ENCODE measurements at places on chromosomes 1 and 21. TPM values are rescaled to one million over a fixed set of nuclear protein-coding genes. Genes with fewer than 3 reads are reported as not detected.

HUNK gene
- 2.7 TPM for polyA plus RNA-seq

FCGR3B gene
- polyA plus RNA-seq = not detected

WLS gene
- polyA plus RNA-seq = 92.3 TPM

FCRL2 gene
- polyA plus RNA-seq = not detected

TSACC gene
- 1.1 TPM for polyA plus RNA-seq

DNA sequence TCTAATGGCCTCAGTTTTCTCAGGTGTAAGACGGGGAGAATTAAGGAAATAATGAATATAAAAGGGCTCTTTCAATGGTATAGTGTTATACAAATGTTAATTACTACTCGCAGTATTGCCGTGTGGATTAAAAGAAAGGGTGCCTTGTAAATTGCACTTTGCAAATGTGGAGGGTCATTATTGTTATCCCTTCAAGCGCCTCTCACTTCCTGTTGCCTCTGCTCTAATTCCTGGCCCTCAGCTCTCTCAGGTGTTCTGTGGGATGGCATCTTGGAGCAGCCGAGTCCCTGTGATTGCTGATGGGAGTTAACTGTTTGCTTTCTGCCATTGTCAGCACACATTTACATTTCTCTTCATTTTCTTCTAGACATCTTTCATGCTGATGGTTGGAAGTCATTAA lies 7.1 kb upstream of the S100A11 start:
- DNase-seq = no peak

DNA sequence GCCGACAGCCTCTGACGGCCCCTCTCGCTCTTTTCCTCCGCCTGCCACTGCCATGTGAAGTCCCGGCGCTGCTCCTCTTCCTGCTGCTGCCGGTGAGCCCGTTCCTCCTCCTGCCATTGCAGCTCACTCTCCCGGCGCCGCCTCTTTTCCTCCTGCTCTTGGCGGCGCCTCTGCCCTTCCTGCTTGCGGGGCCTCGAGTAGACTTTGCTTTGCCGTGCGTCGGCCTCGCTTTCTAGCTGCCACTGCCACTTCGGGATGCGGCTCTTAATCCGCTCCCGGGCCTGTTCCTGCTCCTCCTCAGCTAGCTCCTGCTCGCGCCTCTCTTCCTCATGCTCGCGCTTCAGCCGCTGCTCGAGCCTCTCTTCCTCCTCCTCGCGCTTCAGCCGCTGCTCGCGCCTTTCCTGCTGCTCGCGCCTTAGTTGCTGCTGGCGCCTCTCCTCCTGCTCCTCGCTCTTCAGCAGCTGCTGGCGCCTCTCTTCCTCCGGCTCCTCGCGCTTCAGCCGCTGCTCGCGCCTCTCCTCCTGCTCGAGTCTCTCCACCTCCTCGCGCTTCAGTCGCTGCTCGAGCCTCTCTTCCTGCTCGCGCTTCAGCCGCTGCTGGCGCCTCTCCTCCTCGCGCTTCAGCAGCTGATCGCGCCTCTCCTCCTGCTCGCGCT lies 4.3 kb downstream of the TCHH start:
- peak; percentile 60 for DNase-seq

GRCh38 chr1:190474650-190475211 lies 2.9 kb downstream of the BRINP3 start:
- DNase-seq = no peak

- no peak for DNase-seq
These were observed 209.6 kb downstream of the GIPC2 start for GRCh38 chr1:78255383-78255782.

DNA sequence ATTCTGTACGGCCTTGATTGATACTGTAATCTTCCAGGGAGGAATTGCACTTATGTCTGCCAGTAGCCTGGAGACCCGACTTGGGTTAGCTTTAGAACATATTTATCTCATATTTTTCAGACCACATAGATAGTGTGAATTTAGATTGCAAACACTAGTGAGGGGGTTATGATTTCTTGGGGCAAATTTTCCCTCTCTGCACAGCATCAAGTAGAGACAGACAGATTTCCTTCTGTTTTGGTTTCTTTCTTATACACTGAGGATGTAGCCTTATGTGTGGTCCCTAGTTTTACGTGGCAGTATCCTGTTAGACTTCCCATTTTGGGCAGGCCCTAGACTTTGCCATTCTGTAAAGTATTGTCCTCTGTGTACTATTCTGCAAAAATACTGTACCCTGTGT lies 29.0 kb downstream of the SOAT1 start:
- no peak for DNase-seq

All from kidney (tissue), 22 donors.